ENCODE measurements at places on chromosomes 1 and 21.

GRCh38 chr1:12446593-12446992, 171.4 kb downstream of the DHRS3 start:
- no peak for DNase-seq

DNA sequence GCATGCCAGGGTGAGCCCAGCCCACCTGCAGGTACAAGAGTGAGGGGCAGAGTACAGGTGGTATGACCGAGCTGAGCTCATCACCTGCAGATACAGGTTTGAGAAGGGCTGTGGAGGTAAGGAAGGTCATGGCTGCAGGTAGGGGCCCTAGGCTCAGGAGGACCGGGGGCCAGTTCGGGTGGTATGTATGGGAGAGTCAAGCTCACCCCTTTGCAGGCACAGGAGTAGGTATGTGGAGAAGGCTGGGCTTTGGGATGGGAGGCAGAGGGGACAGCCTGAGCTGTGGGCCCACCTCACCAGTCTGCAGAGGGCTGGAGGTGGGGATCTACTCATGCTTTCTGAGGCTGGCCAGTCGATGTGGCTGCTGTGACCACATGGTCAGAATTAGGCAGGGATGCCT, 17.2 kb downstream of the PODN start:
- DNase-seq = no peak

DNA sequence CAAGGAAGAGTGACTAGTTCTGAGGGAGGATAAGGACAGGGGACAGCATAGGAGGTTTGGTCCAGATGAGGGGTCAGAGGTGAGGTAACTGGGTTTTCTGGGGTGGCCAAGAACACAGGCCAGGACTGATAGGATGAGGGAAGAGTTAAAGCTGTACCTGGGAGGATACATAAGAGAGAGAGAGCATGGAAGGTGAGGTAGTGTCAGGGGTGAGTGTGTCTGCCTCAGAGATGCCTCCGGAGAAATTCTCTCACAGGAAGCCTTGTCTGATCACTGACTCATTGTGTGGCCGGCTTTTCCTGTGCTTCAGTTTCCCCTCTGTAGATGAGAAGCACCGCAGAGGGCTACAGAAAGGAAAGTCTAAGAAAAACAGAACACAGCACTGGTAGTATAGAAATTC, 40.2 kb downstream of the FASLG start:
- no peak for DNase-seq

GRCh38 chr1:29396438-29397255, 160.3 kb downstream of the PTPRU start:
- DNase-seq = no peak

- no peak for DNase-seq
Measured at GRCh38 chr1:241163363-241163762, 193.6 kb downstream of the RGS7 start.

DNA sequence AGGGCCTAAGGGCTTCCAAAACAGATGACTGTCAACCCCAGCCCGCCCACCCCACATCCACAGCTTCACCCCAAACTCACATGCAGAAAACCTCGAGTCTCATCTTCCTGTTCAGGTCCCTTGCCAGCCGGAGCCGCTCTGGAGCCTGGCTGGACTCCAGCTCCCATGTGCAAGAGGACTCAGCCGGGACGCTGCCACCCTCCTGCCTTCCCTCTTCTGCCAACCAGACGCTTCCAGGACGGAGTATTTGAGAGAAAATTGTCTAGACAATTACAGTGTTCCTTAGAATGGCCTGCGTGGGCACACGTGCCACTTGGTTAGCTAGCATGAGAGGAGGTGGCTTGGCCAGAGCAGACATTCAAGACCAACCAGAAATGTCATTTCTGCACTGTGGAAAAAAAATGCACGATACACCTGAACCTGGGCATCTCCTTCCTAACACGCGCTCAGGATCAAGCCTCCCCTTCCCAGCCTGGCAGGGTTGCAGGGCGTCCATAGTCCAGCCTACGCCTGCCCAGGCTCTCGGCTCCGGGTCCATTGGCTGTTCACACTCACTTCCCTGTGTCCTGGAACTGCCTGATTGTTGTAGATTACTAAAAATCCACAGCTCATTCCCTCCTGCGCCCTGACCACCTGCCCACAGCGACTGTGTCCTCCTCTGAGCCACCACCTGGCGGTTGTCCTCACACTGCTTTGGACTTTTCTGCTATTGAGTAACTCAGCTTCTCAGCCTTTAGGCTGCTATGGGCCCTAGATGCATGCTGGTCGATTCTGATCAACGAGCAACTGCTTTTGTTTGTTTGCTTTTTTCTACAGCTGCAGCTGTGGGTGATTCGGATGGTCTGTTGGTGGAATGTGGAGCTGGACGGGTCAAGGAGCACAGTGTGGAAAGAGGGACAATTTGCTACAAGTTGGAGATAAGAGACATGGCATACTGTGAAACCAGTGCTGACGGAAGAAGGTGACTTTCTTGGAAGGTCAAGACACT, at the start of gene CLDN14:
Gene CLDN14, minus strand, starts transcription at position 708 of the 988 bp plus-strand sequence. CDS start 18,427 bp downstream, outside the sequence.
- DNase-seq = no peak

DNA sequence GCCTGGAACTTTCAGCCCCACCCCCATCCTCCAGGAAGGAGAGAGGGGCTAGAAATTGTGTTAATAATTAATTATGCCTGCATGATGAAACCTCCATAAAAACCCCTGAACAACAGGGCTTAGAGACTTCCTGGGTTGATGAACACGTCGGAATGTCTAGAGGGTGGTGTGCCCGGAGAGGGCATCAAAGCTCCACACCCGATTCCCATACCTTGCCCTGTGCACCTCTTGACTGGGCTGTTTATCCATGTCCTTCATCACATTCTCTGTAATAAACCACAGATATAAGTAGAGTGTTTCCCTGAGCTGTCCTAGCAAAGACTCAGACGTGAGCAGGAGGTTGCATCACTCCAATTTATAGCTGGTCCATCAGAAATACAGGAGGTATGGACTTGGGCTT, 624.0 kb downstream of the NPHP4 start:
- no peak for DNase-seq

- no peak for DNase-seq
Measured at GRCh38 chr1:157161901-157162300, 23.7 kb upstream of the ETV3 start.

DNA sequence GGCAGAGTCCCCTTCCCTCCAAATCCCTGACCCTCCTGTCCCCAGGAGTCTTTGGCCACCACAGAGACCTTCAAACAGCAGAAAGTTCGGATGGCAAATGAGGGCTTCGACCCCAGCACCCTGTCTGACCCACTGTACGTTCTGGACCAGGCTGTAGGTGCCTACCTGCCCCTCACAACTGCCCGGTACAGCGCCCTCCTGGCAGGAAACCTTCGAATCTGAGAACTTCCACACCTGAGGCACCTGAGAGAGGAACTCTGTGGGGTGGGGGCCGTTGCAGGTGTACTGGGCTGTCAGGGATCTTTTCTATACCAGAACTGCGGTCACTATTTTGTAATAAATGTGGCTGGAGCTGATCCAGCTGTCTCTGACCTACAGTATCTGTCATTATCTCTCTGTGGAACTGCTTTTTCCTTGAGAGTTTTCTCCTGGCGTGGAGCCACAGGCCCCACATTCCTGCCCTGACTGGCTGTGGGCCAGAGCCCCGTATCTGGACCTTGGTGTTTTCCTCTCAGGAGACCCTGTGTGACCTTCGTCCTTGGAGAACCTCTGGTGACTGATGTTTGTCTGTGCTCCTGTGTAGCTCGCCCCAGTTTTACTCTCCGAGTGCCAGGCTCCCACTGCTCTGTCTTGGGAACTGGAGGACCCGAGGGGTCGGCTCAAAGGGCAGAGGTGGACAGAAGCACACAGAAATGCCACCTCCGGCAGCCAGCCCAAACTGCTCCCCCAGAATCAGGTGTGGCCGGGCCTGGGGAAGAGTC, 4.8 kb downstream of the SLC27A3 start:
- DNase-seq = no peak

GRCh38 chr1:2257245-2257627, 29.1 kb downstream of the SKI start:
- DNase-seq = no peak

DNA sequence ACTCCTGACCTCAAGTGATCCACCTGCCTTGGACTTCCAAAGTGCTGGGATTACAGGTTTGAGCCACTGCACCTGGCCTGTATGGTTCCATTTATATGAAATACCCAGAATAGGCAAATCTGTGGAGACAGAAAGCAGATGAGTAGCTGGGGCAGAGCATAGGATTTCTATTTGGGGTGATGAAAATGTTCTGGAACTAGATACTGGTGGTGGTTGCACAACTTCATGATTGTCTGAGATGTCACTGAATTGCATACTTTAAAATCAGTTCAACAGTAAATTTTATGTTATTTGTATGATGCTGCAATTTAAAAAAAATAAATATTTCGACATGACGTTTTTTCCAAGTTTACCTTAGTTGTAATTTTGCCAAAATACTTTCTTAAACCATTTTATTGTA, 23.9 kb downstream of the ITSN1 start:
- no peak for DNase-seq

DNA sequence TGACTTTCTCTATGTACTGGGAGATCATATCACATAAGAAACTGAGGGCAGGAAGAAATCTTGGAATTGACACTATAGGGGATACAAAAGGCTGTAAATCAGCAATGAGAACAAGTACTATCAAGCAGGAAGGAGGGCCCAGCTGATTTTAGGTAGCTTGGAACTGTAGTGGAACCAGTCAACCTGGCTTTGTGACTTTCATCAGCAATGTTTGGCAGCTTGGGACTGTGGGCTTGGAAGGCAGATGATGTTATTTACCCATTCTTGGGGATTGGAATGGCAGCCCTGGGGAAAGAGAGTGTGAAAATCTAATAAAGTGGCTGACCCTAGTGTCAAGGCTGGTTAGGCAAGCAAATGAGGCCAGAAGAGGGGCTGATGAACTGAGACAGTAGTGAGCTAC, 1073.3 kb downstream of the ADGRL2 start:
- DNase-seq = no peak

GRCh38 chr1:24928689-24929397, 1.2 kb downstream of the RUNX3 start:
- DNase-seq = no peak

DNA sequence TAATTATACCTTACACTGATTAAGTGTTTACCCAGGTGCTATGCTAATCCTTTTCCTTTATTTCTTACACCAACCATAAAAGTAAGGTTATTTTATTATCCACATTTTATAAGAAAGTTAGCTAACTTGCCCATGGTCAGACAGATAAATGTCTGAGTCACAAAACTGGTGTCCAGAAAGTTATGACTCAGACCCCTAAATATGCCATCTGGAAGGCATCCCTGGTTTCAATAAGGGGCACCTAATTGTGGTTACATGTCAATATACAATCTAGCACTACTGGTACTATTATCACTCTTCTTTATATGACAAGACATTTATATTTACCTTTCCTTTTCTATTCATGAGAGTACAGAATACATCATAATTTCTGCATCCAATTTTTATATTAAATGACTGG, 496.5 kb upstream of the ADGRL2 start:
- no peak for DNase-seq

DNA sequence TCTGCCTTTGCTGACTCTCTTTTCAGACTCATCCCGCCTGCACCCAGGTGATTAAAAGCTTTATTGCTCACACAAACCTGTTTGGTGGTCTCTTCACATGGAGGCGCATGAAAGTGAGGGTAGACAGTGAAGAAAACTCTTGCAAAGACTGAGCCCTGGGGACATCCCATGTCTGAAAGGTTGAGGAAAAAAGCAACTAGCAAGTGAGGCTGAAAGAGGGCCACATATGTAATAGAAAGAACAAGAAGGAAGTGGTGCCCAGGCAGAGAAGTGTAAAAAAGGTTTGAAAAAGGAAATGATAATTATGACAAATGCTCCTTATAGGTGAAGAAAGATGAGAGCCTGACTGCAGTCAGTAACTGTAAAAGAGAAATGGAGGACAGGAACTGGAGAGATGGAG, 115.9 kb upstream of the NEK7 start:
- DNase-seq = no peak

- no peak for DNase-seq
Measured at GRCh38 chr1:109307274-109308021, 637 bp upstream of the MYBPHL start.

DNA sequence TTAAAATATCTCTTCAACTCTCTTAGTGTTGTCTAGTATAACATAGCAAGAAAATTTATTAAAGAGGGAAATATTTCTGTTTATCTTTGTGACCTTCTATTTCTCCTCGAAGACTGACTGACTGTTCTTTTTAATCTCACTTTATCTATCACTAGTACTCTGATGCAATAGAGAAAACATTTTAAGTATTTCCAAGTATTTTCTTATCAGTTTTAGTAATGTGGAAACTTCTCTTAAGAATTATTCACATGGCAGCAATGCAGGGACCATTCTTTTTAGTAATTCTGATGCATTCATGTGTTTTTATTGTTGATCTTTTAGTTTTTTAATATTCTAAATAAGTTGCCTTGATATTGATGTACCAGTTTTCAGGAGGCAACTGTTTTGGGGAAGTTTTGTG, 115.7 kb downstream of the NEK7 start:
- no peak for DNase-seq

DNA sequence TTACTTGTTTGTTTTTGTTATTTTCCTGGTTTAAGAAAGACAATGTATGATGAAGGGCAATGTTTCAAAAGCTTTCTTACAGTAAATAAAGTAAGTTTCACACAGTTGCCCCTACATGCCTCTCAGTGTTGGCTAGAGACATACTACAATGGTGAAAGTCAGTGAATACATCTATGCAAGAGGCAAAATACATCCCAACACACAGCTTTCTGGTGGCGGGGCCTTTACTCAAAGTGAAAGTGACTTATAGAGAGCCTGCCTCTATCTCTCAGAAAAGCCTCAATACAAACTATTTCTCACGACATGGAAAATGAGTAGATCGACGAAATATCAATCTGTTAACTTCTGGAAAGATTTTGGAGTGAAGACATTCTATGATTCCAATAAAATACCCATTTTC, 122.3 kb downstream of the SLC30A10 start:
- DNase-seq = no peak

- no peak for DNase-seq
Measured at GRCh38 chr1:101105877-101106276, 80.3 kb upstream of the DPH5 start.
